ENCODE measurements at places on chromosomes 4 and X.
A peak's percentile ranks its signal among the peaks of the same experiment; 100 is the strongest.

DNA sequence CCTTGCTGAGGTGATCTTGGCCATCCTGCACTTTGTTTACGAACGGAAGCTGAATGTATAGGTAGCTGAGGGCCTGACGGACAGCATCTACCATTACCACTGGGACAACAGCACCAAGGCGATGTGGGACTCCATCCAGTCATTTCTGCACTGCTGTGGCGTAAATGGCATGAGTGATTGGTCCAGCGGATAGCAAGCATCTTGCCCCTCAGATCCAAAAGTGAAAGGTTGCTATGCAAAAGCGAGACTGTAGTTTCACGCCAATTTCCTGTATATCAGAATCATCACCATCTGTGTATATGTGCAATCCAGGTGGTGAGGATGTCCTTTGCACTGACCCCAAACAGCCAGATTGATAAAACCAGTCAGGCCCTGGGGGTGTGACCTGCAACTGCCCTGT is 4.2 kb upstream of the PYURF start:
- DNase-seq: no peak
- H3K4me1 ChIP-seq: peaks cover 7% of the 10 kb centered on the region
- no peak overlapping the region for H3K27ac ChIP-seq
- H3K27me3 ChIP-seq: no peaks in the 10 kb centered on the region
- H3K4me3 ChIP-seq: no peak overlapping the region
- H3K36me3 ChIP-seq: no peaks in the 10 kb centered on the region

- H3K27me3 ChIP-seq: no peaks in the 10 kb centered on the region
- DNase-seq: no peak
- no peaks in the 10 kb centered on the region for H3K4me1 ChIP-seq
Measured at GRCh38 chrX:131441033-131441432, 102.8 kb upstream of the OR13H1 start.

GRCh38 chrX:33923262-33923661 is 208.9 kb downstream of the FAM47A start:
- H3K4me3 ChIP-seq: no peak overlapping the region
- H3K4me1 ChIP-seq: no peaks in the 10 kb centered on the region
- no peak overlapping the region for H3K27ac ChIP-seq
- no peaks in the 10 kb centered on the region for H3K27me3 ChIP-seq

DNA sequence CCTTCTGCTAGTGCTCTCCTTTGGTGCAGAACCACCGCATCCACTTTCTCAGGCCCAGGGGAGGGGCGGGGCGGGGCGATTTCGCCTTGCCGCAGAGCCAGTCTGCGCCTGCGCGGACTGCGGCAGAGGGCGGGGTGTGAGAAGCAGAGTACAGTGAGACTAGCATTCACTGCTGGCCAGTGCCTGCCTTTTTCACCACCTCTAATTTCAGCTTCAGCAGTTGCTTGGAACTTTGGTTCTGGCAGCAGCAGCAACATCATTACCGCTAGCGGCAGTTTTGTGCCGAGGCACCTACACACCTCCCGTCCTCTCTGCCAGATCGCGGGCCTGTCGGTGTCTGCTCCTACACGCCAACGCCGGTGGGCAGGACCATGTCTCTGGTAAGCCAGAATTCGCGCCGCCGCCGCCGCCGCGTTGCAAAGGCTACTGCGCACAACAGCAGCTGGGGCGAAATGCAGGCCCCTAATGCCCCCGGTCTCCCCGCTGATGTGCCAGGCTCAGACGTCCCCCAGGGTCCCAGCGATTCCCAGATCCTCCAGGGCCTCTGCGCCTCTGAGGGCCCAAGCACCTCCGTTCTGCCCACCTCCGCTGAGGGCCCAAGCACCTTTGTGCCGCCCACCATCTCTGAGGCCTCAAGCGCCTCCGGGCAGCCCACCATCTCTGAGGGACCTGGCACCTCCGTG is at the start of gene MAGEE1:
Gene MAGEE1, plus strand, starts transcription at position 151 of the 683 bp plus-strand sequence. Its CDS starts 221 bp downstream, at position 372.
- H3K27ac ChIP-seq: no peak within 1 kb of the TSS
- H3K4me1 ChIP-seq: peaks cover 2% of the 10 kb centered on the region
- H3K27me3 ChIP-seq: no peaks in the 10 kb centered on the region
- H3K4me3 ChIP-seq: peak within 1 kb of the TSS; percentile 84
- peak; percentile 91 for DNase-seq

DNA sequence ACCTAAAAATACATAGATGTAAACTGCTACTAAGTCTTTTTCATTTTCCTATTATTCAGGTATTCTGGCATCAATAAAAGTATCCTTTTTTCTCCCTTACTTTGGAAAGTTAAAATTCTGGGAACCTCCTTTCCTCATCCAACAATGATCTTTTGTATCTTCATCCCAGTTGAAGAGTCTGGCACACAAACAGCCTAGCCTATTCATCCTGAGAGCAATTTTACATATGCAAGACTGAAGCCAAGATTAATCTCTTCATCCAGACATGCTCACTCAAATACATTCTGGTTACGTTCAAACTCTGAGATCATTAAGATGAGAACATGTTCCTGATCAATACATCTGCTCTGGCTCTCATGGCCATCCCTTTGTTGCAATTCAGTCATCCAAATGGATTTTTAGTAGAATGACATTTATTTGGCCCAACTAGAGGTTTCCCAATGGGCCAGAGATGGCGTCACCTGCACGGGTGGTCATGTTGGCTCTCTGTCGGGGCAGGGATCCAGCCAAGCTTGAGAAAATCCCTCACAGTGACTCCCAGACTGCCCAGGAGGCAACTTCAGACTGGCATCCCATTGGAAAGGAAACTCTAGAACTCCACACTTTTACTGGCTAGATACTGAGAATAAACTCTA is 135.3 kb upstream of the VCX2 start:
- no peak for DNase-seq
- no peaks in the 10 kb centered on the region for H3K4me1 ChIP-seq
- H3K27ac ChIP-seq: no peak overlapping the region
- no peaks in the 10 kb centered on the region for H3K27me3 ChIP-seq
- no peaks in the 10 kb centered on the region for H3K36me3 ChIP-seq

GRCh38 chr4:71270901-71271300 is 67.9 kb upstream of the SLC4A4 start:
- DNase-seq: peak; percentile 35
- no peaks in the 10 kb centered on the region for H3K27me3 ChIP-seq

DNA sequence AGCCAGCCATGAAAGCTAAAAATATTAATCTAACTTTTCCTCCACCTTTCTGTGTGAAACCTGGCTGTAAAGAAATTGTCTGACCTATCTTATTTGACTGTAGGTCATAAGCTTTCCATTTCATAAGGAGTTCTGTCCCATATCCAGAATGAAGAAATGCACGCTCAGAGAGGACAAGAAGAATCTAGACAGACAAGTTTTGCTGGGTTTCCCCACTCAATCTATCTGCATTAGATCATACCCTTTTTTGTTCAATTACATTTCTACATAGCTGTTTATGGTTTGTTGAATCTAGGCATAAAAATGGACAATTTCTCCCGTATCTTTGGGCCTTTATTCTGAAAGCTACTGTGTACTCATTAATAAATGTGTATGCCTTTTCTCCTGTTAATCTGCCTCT is 1495.1 kb downstream of the C4orf33 start:
- H3K4me1 ChIP-seq: no peaks in the 10 kb centered on the region
- no peak overlapping the region for H3K4me3 ChIP-seq
- H3K27me3 ChIP-seq: no peaks in the 10 kb centered on the region
- no peak overlapping the region for H3K27ac ChIP-seq
- no peak for DNase-seq

- DNase-seq: peak; percentile 43
- H3K27ac ChIP-seq: peak overlapping the region; percentile 4
- H3K4me1 ChIP-seq: peaks cover 2% of the 10 kb centered on the region
- H3K36me3 ChIP-seq: no peaks in the 10 kb centered on the region
- no peaks in the 10 kb centered on the region for H3K27me3 ChIP-seq
Measured at GRCh38 chr4:165207016-165207430, 338 bp upstream of the KLHL2 start.

DNA sequence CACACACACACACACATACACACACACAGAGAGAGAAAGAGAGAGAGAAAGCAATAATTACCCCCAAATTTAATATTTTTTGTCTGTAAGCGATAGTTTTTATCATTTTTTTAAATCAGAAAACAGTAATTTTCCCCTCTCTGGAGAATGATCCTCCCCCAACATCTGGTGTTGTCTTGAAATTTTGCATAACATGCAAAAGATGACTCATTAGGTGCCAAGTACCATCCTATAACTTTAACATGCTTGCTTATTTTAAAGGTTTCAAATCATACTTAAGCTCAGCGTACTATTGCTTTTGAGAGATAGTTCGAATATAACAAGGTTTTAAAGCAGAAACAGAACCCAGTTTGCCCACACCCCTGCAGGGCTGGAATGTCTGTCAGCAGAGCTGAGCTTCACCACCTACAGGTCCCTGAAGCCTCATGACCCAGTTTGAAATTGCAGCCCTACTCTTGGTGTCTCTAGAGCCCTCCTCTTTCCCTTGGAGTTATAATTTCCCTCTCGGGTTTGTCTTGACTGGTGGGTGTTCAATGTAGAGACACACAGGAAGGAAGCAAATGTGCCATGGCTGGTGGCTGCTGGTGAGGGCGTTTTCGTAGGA is 175.0 kb upstream of the HS3ST1 start:
- H3K27ac ChIP-seq: no peak overlapping the region
- no peaks in the 10 kb centered on the region for H3K27me3 ChIP-seq
- no peaks in the 10 kb centered on the region for H3K4me1 ChIP-seq
- no peak for DNase-seq
- H3K36me3 ChIP-seq: no peaks in the 10 kb centered on the region
- no peak overlapping the region for H3K4me3 ChIP-seq

- no peak for DNase-seq
- no peaks in the 10 kb centered on the region for H3K36me3 ChIP-seq
- no peaks in the 10 kb centered on the region for H3K4me1 ChIP-seq
- no peak overlapping the region for H3K27ac ChIP-seq
- no peak overlapping the region for H3K4me3 ChIP-seq
Measured at GRCh38 chrX:84475101-84475500, 27.2 kb downstream of the HDX start.

DNA sequence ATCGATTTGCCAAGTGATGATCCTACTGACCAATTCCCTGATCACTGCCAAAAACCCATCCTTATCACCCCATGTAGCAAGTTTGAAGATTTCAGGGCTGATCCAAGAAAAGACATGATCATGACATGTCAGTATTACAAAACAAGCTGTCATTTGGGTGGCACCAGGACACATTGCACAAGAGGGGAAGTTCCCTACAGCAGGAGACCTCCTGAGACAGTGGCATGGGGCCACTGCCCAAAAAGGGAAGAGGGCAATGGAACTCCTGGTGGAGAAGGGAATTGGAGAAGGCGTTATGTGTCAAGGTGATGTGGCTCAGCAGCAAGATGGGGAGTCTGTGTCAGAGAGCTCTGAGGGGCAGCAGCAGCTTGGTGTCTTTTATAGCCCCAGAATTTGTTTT is 43.4 kb downstream of the ZNF182 start:
- no peaks in the 10 kb centered on the region for H3K36me3 ChIP-seq
- H3K27ac ChIP-seq: no peak overlapping the region
- no peaks in the 10 kb centered on the region for H3K27me3 ChIP-seq

DNA sequence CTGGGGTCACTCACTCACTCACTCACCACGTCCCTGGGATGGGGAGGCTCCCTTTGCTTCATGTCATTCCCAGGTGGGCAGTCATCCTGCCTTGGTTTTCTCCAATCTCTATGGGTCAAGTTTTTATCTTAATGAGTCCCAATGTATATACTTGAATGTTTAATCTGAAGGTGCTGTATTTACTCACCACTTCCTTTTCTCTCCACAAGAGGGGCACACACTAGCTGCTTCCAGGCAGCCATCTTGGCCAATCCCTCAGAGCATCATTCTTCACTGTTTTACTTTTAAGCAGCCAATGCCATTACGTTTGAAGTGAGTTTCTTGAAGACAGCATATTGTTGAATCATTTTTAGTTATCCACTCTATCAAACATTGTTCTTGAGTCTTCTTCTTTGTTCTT is 153.4 kb upstream of the ARSJ start:
- H3K27me3 ChIP-seq: no peaks in the 10 kb centered on the region
- H3K27ac ChIP-seq: no peak overlapping the region
- no peak for DNase-seq
- H3K4me1 ChIP-seq: no peaks in the 10 kb centered on the region
- no peak overlapping the region for H3K4me3 ChIP-seq

DNA sequence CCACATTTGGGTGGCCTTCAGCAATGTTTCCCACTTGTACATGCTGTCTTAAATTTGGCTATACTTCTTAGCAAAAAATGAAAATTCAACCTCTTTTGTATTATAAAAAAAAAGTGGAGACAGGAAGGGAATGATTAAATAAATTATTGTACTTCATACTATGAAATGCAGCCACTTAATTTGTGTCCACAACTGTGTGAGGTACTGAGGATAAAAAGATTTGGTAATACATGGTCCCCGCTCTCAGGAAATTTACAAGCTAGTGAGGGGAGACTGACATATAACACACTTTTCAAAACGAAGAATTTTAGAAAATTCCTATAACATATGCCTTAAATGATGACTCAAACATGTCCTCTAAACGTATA is 105.0 kb downstream of the HNRNPD start:
- no peak for DNase-seq
- no peak overlapping the region for H3K27ac ChIP-seq
- no peaks in the 10 kb centered on the region for H3K27me3 ChIP-seq
- no peak overlapping the region for H3K4me3 ChIP-seq
- no peaks in the 10 kb centered on the region for H3K36me3 ChIP-seq
- no peaks in the 10 kb centered on the region for H3K4me1 ChIP-seq

- H3K4me1 ChIP-seq: no peaks in the 10 kb centered on the region
- no peaks in the 10 kb centered on the region for H3K27me3 ChIP-seq
- no peak overlapping the region for H3K27ac ChIP-seq
- no peak overlapping the region for H3K4me3 ChIP-seq
- H3K36me3 ChIP-seq: no peaks in the 10 kb centered on the region
Measured at GRCh38 chrX:131270080-131270479, 19.0 kb downstream of the IGSF1 start.

GRCh38 chr4:159220353-159220752 is 117.5 kb downstream of the RAPGEF2 start:
- no peak for DNase-seq
- no peak overlapping the region for H3K27ac ChIP-seq
- no peaks in the 10 kb centered on the region for H3K27me3 ChIP-seq
- no peak overlapping the region for H3K4me3 ChIP-seq

DNA sequence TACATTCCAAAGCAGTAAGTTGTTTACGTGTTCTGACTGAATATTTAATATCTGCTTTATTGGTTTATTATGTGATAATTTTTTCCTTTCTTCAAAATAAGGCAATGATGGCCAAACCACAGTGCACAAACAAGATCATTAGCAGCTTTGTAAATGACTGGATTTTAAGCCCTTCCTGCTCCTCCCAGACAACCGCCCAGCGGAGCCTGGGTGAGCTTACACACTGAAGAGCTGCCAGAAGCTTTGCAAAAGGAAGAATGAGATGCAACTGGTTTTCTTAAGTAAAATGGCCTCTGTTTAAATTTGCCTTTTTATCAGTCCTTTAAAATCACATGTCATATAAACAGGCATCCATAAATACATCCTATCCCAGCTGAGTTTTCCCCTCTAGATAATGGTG is 52.2 kb downstream of the SPARCL1 start:
- no peaks in the 10 kb centered on the region for H3K27me3 ChIP-seq
- no peaks in the 10 kb centered on the region for H3K4me1 ChIP-seq
- no peak overlapping the region for H3K27ac ChIP-seq
- DNase-seq: no peak

- H3K4me3 ChIP-seq: peak overlapping the region; percentile 16
- no peak overlapping the region for H3K27ac ChIP-seq
- DNase-seq: no peak
- no peaks in the 10 kb centered on the region for H3K4me1 ChIP-seq
- no peaks in the 10 kb centered on the region for H3K36me3 ChIP-seq
- H3K27me3 ChIP-seq: no peaks in the 10 kb centered on the region
Measured at GRCh38 chr4:15809058-15809457, 30.9 kb downstream of the CD38 start.
